ENCODE measurements at places on chromosomes 7 and 10.

DNA sequence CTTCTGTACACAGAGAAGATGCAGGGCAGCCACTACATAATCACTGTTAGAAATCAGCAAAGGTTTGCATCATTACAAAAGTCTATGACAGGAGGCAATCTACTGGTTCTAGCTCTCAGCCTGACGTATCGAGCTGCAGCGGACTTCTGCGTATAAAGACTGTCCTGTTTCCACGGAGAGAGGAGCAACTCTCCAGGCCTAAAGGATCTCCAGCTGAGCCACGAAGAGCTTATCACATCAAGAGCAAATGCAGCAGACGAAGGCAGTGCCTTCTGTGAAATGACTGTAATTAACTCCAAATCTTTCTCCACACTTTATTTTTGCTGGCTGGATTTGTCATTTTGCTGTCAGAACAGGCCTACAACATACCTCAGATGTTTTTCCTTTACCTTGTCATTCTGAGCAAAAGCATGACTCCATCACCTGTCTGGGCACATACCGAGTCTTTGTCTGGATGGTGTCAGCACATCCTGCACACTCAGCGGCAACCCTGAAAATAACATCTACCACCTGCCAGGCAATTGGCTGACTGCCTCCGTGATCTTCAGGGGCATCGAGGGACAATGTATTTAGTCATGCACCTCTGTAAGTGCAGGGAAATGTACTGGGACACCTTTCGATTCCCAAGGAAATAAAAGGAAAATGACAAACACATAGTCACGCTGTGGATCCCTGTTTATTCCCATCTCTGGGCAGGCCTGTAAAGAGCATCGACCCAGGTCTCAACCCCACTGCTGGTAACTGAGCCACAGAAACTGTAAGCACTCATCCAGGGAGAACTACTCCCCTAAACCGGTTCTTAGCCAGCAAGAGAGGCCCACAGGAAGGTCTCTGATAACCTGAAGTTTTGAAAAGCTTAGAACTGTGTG, 26.3 kb upstream of the SH3PXD2A start:
- DNase-seq = no peak

- no peak for DNase-seq
Measured at GRCh38 chr7:2663960-2664359, 24.0 kb upstream of the AMZ1 start.

- no peak for DNase-seq
Measured at GRCh38 chr10:133487085-133487484, 33.3 kb downstream of the SCART1 start.

GRCh38 chr10:26857991-26858706, 2.6 kb downstream of the ABI1 start:
- peak; percentile 33 for DNase-seq

- no peak for DNase-seq
Measured at GRCh38 chr10:123553810-123554430, 112.2 kb upstream of the GPR26 start.

DNA sequence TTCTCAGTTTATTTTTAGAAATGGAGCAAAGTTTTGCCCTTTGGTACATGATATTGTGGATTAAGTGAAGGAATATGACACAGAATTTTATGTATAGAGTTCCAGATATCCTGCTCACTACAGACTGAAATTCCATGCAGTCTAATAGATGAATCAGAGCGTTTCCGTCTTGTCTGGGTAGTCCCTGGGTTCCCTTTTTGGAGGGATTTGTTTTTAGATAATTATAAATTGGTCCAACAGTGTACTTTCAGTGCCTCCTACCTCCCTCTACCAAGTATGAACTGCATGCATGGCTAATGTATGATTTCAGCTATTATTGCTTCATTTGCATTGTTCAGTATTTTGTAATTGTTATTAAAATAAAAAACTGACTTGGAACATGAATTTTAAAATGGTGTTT, 74.4 kb downstream of the SEPTIN7 start:
- no peak for DNase-seq

DNA sequence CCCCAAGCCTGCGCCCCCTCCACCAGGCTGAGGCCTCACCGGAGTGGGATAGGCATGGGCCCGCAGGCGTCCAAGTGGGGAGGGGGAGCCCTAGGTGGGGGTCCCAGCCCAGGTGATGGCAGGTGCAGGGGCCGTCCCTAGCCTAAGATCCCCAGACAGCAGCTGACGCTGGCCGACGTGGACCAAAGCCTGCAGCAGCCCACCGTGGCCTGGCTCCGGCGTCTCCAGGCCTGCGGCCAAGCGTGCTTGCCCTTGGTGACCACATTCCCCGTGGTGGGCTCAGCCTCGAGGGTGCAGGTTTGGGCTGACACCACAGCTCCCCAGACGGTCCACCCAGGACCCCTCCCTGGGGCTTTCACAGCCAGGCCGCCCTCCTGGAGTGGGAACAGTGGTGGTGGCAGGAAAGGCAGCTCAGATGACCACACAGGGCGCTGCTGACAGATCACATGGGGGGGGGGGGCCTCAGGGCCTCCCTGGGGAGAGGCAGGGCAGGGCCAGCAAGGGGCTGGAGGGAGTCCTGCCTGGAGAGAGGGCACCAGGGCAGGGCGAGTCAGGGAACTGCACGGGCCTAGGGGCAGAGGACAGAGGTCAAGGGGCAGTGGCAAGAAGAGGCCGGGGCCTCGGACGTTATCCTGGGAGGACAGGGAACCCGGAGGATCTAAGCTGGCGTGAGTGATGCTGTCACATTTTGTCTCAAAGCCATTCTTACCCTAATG, 767 bp upstream of the ADAM8 start:
- DNase-seq = no peak

- DNase-seq = no peak
Measured at GRCh38 chr10:10680496-10680895, 337.2 kb upstream of the CELF2 start.

GRCh38 chr7:111301891-111302290, 211.0 kb downstream of the LRRN3 start:
- DNase-seq = no peak

DNA sequence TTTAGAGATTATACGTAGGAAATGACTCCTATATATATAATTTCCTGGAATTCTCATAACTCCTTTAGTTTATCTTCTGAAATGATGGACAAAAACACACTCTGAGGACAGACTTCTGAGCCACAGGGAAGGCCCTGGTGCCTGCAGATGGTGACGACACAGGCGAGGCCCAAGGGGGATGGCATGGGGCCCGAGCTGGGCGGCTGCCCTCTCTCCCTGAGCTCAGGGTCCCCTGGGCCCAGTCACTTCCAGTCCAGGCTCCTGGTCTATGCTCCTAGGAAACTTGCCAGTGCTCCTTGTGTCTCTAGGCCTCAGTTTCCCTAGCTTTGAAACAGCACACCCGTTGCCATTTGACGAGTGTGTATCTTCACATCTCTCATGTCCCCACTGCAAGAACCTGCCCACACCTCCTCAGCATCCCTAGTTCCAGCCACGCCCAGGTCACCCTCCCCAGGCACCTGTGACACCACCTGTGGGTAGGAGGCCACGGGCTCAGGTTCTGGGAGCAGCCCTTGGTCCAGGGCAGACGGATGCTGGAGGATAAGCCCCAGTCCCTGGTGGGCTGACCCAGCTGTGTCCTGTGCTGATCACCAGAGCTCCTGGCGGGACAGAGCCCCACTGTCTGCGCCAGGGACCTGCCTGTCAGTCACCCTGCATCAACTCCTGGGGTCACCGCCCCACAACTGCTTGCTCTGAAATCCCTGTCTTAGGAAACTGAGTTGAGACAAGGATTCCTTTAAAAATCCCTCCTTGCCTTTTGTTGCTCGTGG, 23.4 kb upstream of the SHH start:
- no peak for DNase-seq

- DNase-seq = no peak
Measured at GRCh38 chr7:38027884-38028455, 107.5 kb downstream of the EPDR1 start.

DNA sequence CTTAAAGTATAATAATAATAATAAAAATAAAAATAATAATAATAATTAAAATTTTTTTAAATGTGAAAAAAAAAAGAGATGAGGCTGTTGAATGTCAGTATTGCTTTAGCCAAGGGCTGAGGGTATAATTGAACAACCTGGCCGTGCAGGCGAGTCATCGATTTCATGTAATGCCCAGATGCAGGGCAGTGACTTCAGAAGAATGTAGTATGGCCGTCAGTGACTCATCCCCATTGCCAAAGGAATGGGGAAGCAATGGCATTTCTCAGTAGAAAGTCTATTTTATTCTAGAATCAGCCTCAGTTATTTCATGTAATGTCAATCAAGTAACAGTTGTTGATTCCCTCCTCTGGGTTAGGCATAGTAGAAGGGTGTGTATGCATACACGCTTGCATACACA, 516.4 kb downstream of the GLRX3 start:
- DNase-seq = peak; percentile 72

GRCh38 chr10:63518690-63519288, 2.4 kb upstream of the REEP3 start:
- peak; percentile 7 for DNase-seq

GRCh38 chr10:107579970-107580369, 415.5 kb upstream of the SORCS1 start:
- no peak for DNase-seq

DNA sequence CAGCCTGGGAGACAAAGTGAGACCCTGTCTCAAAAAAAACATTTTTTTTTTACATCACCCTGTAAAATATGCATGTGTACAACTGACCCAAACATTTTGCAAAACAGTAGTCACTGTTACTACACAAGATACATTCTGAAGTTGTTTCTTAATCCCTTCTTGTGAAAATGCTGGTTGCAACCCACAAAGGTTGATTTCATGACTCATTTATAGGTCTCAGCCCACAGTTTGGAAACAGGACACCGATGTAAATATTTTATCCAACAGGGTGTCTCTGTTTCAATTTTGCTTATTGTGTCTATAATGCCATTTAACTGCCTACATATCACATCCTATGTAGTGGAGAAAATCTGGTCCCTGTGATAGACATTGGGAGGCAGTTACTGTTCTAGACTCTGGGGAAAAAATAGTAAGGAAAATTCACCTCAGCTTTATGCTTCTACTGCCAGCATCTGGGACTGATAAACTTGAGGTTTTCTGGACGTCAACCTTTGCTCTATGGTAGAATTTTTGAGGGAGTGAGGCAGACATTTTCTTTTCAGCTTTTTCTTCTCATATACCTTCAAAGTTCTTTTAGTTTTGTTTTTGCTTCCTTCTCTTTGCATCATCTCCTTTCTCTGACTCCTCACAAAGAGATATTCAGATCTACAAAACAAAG, 1.6 kb upstream of the RAB19 start:
- peak; percentile 60 for DNase-seq

DNA sequence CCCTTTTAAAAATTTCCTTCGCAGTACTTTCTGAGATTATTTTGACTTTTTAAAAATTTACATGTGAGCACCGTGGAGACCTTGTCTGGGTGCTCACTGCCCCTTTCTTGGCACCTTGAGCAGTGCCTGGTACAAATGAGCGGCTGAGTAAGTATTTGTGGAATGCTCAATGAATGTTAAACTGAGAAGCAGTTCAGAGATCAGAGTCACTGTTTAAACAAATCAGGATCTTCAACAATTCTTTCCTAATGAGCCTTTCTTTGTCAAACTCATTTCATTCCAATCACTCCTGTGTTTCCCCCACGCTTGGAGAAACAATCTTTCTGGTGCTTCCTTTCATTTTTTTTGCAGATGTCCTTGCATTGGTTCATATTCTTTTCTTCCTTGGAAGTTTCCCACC, 611.3 kb upstream of the GALNT17 start:
- no peak for DNase-seq

GRCh38 chr10:130300608-130301020, 164.4 kb downstream of the GLRX3 start:
- no peak for DNase-seq

Measured in inflammatory macrophage treated with lipopolysaccharide for 4 hours (primary cell).